ENCODE measurements at places on chromosomes 11 and 22.

- peak; percentile 56 for DNase-seq
Measured at GRCh38 chr11:46649180-46649738, 31.9 kb downstream of the ATG13 start.

- no peak for DNase-seq
Measured at GRCh38 chr22:31210556-31211421, 1.3 kb upstream of the LIMK2 start.

DNA sequence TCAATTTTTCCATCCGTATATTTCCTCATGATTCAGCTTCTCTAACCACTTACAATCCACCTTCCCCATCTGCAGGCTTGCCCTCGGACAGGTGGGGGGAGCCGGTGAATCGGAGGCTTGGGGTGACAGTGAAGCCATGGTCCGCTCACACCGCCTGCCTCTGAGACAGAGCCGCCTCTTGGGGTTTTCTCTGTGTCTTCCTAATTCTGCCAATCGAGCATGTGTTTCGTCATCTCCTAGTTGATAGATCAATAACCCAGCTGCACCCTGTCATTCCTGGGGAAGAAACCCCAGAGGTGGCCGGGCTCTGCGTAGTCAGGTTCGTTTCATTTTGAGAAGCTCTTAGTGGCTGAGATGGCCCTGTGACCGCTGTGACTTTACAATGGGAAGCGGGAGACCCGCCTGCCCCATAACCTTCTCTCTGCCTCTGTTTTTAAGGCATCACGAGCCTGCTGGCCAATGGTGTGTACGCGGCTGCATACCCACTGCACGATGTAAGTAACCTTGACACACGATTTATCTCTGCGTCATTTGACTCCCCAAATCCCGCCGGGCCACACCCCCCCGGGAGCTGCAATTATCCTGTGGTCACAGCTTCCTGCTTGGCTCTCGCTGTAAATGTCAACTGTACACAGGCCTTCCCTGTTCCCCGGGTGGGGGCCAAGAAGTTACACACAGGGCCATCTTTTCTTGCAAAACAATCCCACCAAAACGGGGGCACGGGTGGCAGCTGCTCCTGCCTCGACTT, 33.3 kb downstream of the ANO1 start:
- no peak for DNase-seq

DNA sequence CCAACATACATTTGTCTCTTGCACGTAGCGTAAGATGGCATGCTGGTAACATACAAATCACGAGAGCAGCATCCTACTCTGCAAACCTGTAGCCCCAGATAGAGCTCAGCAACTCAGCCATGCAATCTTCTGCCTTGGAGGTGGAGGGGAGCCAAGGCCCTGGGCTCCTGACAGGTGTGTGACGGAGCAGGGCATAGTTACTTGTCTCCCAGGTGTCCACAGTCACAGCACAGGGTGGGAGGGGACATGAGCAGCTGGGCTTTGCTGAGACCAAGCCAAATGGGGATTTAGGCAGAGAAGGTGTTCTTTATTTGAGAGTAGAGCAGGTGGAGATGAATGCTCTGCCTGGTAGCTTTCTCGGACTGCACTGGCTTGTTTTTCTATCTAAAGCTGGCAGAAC, 111.7 kb downstream of the TEAD1 start:
- DNase-seq: no peak

- no peak for DNase-seq
Measured at GRCh38 chr11:29012507-29012906, 904.3 kb downstream of the METTL15 start.

GRCh38 chr11:76419896-76420295, 24.9 kb upstream of the EMSY start:
- no peak for DNase-seq

- DNase-seq: no peak
Measured at GRCh38 chr11:17408026-17408425, 19.6 kb upstream of the KCNJ11 start.

DNA sequence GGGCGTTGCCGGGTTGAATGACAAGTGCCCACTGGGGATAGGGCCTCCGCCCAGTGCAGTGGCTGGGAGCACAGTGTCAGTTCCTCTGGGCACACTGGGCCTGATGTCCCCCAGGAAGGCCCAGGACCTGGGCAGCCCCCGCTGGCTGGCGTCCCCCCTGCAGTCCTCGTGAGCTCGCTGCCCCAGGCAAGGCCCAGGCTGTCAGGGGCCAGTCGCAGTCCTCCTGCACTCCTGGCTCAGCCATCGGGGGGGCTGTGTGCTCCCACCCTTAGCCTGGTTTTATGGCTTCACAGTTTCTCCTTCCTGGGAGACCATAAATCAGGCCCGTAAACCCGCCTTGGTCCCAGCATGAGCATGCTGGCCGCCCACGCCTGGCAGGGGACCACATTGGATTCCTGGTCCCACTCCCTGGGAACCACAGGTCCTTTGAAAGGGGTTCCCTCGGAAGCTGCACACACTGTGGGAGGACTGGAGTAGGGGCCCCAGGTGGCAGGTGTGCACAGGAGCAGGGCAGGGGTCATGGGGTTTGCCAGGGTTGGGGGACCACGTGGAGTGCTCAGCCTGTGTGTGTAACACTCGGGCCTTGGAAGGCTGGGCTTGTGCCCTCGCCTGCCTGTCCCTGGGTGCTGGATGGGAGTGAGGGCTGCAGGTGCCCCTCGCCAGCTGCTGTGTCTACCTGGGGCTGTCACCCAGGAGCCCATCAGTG, 113.6 kb downstream of the KCNQ1OT1 start:
- no peak for DNase-seq

- DNase-seq: no peak
Measured at GRCh38 chr11:1014276-1014675, 22.2 kb downstream of the MUC6 start.

- DNase-seq: no peak
Measured at GRCh38 chr11:33052231-33052630, 12.9 kb downstream of the TCP11L1 start.

GRCh38 chr11:61414547-61414946, 15.2 kb downstream of the CPSF7 start:
- no peak for DNase-seq

DNA sequence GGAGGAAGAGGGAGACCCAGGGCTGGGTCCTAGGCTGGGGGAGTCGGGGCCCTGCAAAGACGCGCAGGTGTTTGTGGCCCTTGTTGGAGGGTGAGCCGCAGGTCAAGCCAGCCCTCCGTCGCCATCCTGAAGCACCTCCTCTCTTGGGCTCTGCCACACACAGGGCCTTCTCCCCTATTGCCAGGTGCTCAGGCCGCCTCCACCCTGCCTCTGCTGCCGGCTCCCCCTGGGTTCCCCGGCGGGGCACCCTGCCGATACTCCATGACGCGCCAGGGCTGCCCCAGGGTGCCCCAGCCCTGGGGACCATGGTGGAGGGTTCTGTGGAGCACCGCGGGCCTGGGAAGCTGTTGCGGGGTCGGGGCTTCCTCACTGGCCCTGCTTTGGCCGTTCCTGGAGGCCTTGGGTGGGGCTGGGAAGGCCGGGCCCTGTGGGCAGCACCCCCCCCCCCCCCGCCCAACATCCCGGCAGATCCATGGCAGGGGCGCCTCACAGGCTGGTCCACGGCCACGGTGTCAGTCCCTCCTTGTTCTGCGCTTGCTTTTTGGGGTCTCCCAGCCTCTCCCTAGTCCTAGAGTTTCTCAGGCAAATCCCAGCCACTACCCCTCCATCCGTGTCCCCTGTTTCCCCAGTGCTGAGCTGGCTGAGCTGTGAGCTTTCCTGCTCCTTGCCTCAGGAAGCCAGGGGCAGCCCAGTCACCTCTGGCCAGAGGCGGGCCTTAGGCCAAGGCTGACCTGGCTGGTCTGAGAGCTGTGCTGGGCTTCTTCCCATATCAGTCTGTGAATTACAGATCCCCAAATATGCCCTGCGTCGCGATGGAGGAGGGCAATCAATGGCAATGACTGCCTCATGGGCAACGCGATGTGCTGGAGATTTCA, 2.3 kb upstream of the ADORA2A start:
- DNase-seq: no peak

DNA sequence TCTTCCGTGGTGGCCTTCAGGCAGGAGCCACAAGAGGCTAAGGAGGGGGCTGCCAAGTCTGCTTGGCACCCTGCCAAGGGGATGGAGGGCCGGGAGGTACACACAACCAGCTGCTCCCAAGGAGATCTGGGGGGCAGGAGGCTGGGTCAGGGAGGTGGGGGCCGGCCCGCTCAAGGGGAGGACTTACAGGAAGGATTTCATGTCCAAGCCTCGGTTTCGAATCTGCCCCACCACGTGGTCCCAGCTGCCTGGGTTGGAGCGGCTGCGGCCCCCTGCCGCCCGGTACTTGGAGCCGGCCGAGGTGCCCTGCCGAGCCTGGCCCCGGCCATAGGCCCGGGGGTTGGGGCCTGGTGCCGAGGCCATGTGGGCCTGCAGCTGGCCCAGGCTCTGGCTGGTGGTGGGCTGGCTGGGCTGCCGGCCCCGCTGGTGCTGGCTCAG, 33.5 kb downstream of the LRRC10B start:
- DNase-seq: peak; percentile 67

GRCh38 chr11:19690885-19691284, 21.8 kb upstream of the NAV2 start:
- no peak for DNase-seq

GRCh38 chr11:126823274-126823673, 177.3 kb downstream of the KIRREL3 start:
- DNase-seq: no peak

- DNase-seq: no peak
Measured at GRCh38 chr11:27553186-27553585, 46.6 kb upstream of the LIN7C start.

- DNase-seq: no peak
Measured at GRCh38 chr11:67539550-67539949, 16.3 kb upstream of the CABP2 start.

GRCh38 chr11:8722809-8723208, 40.2 kb downstream of the RPL27A start:
- no peak for DNase-seq

- no peak for DNase-seq
Measured at GRCh38 chr11:1388763-1389102, 1.0 kb upstream of the BRSK2 start.

- DNase-seq: peak; percentile 39
Measured at GRCh38 chr11:121318848-121319834, 26.6 kb downstream of the SC5D start.

- no peak for DNase-seq
Measured at GRCh38 chr11:22416462-22416861, 78.3 kb downstream of the SLC17A6 start.

- DNase-seq: no peak
Measured at GRCh38 chr11:69353696-69354544, 60.0 kb downstream of the MYEOV start.

- peak; percentile 53 for DNase-seq
Measured at GRCh38 chr11:2399488-2400068, 972 bp upstream of the TSSC4 start.

DNA sequence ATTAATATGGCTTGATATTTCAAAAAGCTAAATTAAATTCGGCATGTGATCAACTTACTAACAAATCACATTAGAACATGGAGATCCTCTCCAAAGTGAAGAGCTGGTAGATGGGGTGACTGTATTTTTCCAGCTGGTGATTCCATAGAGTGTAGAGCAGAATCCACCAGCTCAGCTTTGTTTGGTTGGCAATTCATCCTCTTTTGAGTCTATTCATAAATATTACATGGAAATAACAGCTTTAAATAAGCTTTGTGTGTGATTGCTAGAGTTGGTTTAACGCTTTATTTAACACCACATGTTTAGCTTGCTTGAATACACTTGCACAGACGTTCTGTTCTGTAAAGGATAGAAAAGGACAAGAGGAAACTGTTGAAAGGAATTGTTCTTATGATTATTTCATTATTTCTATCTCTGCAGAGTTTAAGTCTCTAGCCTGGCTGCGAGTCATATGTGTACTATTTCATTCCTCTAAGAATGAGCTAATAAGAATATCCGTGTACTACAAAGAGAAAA, 738.3 kb upstream of the KIRREL3 start:
- no peak for DNase-seq

GRCh38 chr22:50236731-50237409, 8.0 kb downstream of the TUBGCP6 start:
- no peak for DNase-seq

DNA sequence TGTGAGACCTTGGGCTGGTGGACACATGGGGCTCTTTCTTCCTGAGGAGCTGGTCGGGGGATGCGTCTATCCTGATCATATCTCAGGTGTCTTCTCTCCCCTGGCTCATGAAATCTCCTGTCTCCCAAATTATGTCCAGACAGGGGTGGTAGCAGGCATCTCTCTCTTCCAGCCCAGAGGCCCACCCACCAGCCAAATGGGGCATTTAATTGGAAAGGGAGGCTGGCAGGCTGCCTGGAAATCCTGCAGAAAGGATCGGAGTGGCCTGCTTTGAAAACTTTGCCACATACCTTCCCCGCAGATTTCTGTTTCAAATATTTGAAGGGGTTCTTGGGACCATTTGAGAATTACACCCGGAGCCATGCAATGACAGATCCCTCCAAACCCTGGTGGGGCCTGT, 37.4 kb downstream of the SMIM38 start:
- no peak for DNase-seq

DNA sequence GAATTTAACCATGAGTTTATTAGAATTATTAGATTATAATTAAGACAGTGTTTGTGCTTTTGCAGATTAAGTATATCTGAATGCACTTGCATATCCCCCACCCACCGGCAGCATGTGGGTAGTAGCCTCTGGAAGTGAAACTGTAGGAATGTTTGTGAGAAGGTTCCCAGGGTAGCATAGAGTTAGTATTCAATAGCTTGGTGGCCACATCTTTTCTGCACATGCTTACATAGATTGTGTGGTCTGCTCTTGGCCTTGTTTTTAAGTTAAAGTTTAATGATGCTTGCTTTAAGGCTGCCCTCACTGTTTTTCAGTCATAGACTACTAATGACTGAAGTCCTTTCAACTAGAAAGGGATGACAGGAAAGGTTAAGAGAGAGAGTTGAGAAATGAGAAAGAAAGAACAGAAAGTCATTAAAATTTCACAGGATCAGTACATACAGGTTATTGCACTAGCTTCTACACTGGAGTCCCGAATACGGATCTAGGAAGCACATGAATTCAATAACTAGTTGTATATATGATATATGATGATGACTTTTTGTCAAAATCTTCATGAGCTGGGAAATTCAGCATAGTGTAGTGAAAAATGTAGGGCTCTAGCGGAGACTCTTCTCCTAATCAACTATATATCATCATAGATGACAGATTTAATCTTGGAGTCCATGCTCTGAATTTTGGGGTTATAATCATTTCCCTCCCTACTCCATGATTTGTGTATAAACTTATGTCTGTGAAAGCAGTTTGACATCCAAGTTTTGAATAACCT, 137.1 kb downstream of the ARHGAP42 start:
- DNase-seq: no peak

DNA sequence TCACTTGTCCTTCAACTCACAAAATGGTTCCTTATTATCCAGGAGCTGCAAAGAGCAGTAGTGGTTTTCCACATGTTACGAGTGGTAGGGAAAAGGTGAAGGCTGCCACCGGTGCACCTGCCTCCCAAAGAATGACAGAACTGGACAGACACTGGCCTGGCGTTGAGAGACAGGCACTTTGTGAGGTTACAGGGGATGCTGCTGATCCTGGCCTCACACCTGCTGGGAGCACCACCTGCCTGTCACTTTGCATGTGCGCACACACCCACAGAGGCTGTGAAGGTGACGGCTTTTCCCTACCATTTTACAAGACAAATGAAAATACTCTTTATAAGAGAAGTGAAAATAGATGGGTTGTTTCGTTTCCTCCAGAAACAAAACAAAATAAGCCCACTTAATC, 175.3 kb upstream of the B3GAT1 start:
- no peak for DNase-seq

- DNase-seq: no peak
Measured at GRCh38 chr11:40393511-40393910, 1065.9 kb downstream of the LRRC4C start.

GRCh38 chr11:116787436-116787785, 412 bp downstream of the ZPR1 start:
- DNase-seq: no peak

GRCh38 chr11:130439160-130439519, 9.3 kb upstream of the ADAMTS15 start:
- no peak for DNase-seq

- no peak for DNase-seq
Measured at GRCh38 chr11:35046681-35047080, 92.3 kb upstream of the CD44 start.
